Caudate nucleus (tissue), 63 donors: ENCODE measurements at places on chromosomes 5 and 9.

GRCh38 chr5:108417166-108417670 is 35.3 kb upstream of the FBXL17 start:
- DNase-seq = no peak

- no peak for DNase-seq
Observed at GRCh38 chr5:23631302-23632045, 124.1 kb downstream of the PRDM9 start.

GRCh38 chr5:14142202-14142826 is 828 bp upstream of the TRIO start:
- no peak for DNase-seq

DNA sequence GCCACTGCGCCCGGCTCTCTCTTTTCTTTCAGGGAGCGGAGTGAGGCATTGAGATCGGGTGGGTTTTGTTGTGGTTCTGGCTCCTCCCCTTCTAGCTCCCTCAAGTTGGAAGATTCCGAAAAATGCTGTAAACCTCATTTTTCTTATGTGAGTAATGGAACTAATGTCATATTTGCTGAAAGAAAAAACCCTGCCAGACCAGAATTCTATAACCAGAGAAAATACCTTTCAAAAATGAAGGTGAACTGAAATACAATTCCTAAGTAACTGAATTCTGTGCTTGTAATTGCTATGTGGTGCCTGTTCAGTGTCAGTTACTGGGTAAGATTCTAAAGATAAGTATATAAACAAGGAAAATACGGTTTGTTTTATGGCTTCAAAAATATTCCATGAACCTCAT is 30.9 kb upstream of the CDK20 start:
- no peak for DNase-seq

- no peak for DNase-seq
Observed at GRCh38 chr5:168881427-168882149, 302.4 kb upstream of the PANK3 start.

DNA sequence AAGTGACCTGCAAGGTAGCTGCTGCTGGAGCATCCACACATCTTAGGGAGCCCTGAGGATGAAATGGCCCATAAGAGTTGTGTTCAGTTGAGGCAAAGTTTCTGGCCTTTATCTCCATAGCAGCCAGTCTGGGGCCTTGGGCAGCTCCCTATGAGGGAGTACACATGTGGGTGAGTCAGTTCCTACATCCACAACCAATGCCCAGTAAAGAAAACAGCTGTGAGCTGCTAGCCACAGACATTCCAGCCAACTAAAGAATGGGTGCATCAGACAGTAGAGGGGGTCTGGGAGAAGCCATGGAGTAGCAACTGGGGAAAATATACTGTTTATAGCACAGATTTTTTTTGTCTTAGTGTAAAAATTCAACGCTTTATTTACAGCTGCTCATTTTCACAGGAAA is 720.7 kb downstream of the TLE1 start:
- DNase-seq = no peak
